Lower leg skin (tissue), 4 donors: ENCODE measurements at places on chromosomes 1 and 21.

DNA sequence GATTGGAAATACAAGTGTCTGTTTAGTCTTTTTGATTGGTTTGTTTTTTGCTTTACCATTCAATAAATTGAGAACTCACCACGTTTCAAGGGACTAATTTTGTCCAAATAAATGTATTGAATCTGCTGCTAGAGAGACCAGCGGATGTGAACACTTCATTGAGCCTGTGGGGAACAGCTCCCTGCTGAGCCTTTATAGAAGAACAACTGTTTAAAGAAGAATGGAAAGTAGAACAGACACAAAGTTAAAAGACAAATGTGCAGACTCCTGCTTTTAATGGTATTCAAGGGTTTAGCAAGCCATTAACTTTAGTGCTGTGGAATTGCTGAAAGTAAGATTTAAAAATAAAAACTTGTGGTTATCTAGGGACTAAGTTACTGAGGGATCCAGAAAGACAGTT is 817.7 kb upstream of the B3GALT2 start:
- no peak for DNase-seq

DNA sequence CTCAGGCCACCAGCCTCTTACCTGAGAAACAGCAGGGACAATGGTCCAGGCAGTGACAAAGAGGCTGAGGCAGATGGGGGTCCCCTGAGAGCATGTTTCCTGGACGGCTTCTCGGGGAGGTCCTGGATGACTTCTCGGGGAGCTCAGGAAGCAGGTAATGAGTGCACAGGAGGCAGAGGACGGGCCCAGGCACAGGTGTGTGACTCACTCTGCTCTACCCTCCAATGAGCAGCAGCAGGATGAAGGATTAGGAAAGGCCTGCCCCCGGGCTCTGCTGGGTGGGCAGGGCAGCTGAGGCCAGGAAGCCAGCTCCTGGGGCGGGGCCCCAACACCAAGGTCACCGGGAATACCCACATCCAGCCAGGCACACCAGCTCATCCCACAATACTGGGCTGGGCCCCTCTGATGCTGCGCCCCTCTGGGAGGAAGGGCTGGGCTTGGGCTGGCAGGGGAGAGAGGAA is 17.2 kb upstream of the PTAFR start:
- DNase-seq = peak; percentile 68

GRCh38 chr1:24502709-24503058 is at the start of gene RCAN3:
RCAN3 (plus strand) TSS chr1:24502836; CDS start chr1:24514373, 11,537 bp downstream.
- peak; percentile 95 for DNase-seq

DNA sequence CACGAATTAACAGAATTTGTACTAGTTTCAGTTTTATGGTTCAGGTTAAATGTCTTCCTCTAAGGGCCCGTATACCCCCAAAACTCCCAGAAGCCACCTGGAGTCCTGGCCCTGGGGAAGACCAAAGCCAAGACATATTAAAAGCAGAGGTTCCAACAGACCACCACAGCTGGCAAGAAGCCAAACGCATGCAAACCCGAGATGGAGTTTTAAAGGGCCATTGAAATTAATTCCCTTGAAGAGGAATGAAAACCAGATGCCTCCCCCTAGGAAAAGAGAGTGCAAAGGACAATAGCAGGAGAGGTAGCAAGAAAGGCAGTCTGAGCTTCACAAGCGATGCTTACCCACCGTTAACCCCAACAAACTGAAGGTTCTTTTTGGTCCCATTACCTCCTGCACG is 48.1 kb downstream of the KANK4 start:
- no peak for DNase-seq

- no peak for DNase-seq
Observed at GRCh38 chr1:218851586-218851985, 322.1 kb upstream of the LYPLAL1 start.

DNA sequence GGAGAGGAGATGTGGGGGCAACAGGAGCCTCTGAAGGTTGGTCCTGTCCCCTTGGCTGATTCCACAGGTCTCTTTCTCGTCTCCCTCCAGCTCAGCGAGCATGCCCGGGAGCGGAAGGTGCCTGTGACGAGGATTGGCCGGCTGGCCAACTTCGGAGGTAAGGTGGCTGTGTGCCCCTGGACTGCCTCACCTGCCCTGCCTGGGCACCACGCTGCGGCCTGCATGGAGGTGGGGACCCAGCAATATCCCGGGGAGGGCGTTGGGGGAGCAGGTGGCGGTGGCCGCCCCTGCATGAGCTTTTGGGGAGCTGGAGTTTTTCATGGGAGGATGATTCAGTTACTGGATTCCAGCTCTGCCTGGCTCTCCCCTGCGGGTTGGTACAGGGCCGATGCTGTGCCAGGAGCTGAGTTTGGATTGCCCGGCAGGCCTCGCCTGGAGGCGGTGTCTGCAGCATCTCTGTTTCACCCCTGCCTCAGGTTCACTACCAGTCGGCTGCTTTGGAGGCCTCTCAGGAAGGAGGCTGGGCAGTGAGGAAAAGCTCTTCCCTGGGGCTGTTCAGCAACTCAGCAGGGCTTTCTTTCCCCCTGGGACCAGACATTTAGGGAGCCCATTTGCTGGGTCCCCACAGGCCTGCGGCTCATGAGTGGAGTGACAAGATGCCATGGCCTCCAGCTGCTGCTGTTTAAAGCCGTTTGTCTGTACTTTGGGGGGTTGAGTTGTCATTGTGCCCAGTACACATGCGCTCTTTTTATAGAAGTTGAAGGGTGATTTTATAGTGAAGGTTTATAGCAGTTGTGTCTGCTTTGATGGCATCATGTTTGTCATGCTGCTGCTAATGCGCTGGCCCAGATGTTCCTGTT is 25.7 kb downstream of the COQ8A start:
- no peak for DNase-seq

DNA sequence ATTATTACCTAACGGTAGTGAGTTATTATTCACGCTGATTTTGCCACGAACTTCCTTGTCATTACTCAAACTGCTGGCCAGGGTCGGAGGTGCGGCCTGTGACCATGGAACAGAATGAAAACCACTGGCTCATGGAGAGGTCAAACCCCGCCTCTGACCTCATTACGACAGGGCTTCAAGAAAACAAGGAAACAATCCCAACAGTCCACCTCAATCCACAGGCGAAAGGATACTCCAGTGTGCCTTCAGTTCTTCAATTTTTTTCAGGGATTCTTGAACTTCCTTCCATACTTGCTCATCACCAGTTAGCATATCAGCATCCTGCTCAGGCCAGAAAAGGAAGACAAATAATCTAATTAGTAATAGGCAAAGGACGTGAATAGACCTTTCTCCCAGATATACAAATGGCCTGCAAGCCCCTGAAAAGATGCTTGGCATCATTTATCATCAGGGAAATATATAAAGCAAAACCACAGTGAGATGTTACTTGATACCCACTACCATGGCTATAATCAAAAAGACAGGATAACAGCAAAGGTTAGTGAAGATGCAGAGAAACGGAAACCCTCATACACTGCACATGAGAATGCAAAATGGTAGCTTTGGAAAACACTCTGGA is 643.4 kb downstream of the SMYD3 start:
- DNase-seq = no peak

- no peak for DNase-seq
Observed at GRCh38 chr1:205692423-205692822, 12.1 kb upstream of the SLC45A3 start.

- no peak for DNase-seq
Observed at GRCh38 chr1:118753976-118754375, 234.2 kb downstream of the TBX15 start.

GRCh38 chr1:154943649-154944400 is 7.3 kb upstream of the PMVK start:
- DNase-seq = no peak

GRCh38 chr1:168535536-168535935 is 8.3 kb downstream of the XCL2 start:
- DNase-seq = no peak

DNA sequence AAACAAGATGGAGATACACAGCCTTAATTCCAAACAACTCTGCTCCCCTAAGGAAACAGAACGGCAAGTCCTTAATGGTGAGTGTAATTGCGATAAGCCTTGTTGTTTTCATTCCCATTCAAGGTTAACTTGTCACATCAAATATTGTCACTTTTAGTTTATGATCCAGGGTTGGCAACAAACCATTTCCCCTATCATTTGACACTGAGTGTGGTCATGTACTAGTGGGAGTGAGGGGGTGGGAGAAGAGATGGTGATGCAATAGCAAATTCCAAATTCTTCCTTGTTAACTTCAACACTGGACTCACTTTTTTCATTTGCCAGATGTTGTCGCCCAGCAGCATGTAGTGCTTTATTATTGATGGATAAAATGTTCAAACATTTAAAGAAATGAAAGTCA is 140.4 kb downstream of the ZNF326 start:
- no peak for DNase-seq

DNA sequence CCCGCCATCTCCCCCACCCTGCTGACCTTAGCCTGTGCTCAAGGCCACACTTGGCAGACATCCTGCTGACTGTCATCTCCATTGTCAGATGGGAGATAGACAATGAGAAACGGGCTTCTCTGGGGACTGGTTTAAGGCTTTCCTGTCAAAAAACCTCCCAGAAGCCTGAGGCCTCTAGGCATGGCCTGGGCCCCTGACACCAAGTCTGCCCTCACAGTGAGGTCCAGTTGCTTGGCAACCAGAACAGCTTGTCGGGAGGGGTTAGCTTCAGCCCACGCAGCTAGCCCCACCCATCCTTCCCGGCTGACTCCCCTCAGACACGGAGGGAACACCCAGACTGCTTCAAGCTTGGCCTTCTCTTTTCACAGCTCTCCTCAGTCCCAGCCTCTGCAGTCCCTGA is 11.0 kb downstream of the PLEKHA6 start:
- peak; percentile 42 for DNase-seq

DNA sequence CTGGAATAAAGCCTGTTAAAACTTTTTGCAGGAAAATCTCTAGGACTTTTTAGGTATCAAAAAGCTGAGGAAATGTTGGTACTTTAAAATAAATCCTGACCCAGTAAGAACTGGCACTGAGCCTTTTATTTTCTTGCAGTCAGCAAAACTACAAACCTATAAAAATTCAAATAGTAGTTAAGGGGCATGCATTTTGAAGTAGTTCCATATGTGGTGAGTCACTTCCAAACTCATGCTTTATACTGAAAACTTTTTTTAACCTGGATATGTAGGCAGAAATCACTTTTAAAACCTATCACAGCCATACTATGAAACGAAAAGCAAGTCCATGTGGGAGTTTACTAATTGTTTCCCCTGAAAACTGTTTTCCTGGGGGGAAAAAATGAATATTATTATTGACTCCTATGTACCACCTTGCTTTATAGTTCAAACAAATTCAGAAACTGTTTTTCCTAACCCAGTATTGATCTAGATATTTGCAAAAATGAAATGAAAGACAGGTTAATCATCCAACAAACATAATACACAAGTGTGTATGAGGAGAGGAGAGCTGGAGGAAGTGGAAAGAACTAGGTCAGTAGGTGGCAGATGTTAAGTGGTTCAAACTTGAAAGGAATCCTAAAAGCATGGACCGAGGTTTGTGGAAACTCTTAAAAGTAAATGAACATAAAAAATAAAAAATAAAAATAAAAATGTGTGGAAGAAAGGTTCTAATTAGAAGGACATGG is 30.5 kb downstream of the NRIP1 start:
- DNase-seq = no peak

DNA sequence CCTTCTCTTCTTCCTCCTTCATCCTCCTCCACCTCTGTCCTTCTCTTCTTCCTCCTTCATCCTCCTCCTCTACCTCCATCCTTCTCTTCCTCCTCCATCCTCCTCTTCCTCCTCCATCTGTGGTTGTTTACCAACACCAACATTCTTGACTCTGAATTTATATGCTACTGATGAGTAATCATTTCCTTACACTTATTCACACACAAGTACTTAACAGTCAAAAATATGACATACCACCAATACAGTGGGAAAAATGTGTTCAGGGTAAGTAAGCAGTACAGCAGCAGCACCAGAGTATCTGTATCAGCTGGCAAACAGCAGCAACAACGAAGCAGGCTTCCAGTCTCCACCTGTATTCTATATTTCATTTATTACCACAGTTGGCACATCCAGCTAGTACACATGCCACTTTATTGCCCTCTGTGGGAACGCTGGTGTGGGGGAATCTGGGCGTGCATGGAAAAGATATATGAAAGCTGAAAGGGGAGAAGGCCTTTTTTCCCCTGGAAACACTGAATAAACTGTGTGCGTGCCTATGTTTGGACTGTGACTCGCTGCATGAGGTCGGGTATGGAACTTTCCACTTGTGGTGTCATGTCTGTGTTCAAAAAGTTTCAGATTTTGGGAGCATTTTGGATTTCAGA is 16.0 kb downstream of the ADSS2 start:
- no peak for DNase-seq

GRCh38 chr1:27603309-27603680 is 649 bp downstream of the AHDC1 start:
- DNase-seq = no peak

GRCh38 chr1:159132271-159132881 is 39.0 kb upstream of the CADM3 start:
- peak; percentile 21 for DNase-seq

DNA sequence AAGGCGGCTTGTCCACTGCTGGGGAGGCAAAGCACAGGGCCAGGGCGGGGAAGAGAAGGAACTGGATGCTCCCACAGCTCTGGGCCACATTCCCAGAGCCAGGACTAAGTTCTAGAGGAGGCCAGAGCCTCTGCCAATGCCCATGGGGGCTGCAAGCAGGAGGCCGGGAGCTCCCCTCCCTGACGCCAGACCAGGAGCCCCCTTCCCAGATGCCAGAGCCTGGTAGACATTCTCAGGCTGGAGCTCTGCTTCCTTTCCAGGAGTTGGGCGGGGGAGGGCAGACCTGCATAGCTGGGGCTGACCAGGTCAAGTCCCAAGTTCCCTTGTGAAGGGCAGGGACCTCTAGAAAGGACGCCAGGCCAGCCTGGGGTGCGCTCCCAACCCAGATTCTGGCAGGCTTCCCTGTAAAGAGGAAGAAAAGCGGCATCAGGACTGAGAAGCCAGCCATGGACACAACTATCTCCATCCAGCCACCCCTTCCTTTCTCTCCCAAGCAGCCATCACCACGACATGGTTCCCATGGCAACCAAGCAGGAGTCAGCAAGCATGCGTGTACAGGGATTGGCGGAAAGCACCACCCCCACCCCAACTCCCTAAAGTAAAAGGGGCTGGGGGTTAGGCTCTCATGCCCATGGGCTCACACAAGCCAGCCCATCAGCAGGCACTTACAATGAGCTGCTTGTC is 13.4 kb downstream of the KIF21B start:
- no peak for DNase-seq
